ENCODE measurements at places on chromosomes 3 and 15.

DNA sequence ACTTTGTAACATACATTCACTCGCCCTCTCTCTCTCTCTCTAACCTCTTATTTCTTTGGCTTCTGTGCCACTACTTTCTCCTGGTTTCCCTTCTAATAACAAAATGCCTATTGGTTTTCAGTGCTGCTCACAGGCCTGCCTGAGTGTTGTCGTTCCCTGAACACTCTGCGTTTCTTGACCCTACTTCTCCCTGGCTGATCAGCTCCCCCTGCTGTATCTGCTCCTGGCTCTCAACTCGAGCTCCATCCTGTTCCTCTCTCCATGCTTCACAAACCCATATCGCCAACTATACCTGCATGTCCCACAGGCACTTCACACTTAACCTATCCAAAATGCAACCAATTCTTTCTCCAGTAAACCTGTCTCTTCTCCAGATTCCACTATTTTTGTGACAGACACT, 111.4 kb downstream of the OPA1 start:
- DNase-seq = no peak

- no peak for DNase-seq
These were observed 21.7 kb downstream of the GRIP2 start for GRCh38 chr3:14518432-14518802.

- DNase-seq = peak; percentile 82
These were observed 144.3 kb downstream of the EEFSEC start for GRCh38 chr3:128297401-128298138.

DNA sequence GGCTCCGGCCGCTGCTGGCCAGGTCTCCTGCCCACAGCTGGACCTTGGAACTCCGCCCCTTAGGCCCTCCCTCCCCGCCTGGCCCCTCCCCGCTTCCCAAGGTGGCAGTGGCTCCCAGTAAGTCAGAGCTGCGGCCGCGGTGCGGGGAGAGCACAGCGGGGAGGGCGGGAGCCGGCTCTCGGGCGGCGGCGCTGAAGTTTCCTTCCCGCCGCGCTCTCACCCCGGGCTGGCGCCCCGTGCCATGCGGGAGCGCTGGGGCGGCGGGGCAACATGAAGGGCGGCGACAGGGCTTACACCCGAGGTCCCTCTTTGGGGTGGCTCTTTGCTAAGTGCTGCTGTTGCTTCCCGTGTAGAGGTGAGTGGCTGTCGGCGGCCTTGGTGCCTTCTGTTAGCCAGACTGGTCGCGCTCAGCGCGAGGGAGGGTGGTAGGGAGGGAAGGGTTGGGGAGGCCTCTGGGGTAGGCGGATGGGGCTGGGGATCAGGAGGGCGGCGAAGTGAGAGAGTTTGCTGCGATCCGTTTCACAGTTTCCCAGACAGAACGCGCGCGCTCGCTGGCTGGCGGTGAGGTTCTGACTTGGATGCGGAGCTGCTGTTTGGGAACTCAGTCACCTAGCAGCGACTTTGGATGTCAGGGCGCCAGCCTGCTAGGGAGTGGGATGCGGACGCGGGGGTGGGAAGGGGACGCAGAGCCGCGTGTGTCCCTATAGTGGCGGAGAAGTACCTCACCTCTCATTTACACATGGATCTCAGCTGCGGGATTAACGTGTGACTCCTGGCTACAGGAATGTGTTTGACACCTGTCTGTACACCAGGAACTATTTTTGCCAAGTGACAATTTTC, 145.5 kb upstream of the UMPS start:
- DNase-seq = peak; percentile 41

GRCh38 chr15:66251790-66252684, 1.5 kb downstream of the MEGF11 start:
- peak; percentile 63 for DNase-seq

- DNase-seq = no peak
These were observed 27.9 kb upstream of the STRIT1 start for GRCh38 chr3:155321418-155321817.

DNA sequence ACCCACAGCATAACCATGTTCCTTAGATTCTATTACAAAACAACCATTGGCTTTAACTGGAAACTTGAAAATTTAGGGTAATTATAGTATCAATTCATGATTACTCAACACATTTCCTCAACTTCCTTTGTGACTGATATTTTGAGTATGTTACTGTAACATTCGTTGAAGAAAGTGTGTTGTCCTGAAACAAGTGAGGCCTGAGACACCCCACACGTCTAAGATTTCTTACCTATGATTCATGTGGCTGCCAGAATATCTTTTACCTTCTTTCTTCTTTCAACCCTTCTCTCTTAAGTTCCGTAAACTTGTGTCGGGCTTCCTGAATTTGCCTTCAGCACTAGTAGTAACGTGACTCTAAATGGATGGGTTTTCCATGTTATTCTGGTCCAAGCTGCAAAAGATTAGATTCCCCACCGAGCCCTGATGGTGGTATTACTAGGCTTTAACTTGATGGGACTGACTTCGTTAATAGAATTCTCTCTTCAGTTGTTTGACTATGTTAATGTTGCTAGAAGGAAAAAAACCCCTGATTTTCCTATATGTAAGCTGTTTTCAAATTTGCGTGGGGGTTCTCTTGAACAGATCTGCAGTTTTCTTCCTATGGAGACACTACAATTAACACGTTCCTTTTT, 296.0 kb upstream of the ICE2 start:
- DNase-seq = no peak

GRCh38 chr3:168088106-168088720, 7.5 kb downstream of the GOLIM4 start:
- DNase-seq = peak; percentile 47

DNA sequence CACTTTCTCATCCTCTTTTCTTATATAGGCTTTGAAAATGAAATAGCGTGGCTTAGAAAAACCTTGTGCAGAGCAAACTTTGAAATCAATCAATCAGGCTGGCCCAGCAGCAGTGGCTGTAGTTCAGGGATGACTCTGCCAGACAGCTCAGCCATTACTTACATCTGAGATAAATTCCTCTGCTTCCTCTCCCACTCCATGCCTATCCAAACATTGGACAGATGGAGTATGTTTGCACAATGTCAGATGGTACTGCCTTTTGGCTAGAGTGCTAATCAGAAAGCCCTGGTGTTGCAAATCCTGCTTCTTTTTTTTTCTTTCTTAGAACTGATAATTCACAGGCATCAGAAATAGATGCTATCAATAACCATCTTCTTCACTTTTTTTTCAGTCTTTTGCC, 1065.1 kb downstream of the AGBL1 start:
- DNase-seq = peak; percentile 50
